ENCODE measurements at places on chromosomes 7 and 10.

DNA sequence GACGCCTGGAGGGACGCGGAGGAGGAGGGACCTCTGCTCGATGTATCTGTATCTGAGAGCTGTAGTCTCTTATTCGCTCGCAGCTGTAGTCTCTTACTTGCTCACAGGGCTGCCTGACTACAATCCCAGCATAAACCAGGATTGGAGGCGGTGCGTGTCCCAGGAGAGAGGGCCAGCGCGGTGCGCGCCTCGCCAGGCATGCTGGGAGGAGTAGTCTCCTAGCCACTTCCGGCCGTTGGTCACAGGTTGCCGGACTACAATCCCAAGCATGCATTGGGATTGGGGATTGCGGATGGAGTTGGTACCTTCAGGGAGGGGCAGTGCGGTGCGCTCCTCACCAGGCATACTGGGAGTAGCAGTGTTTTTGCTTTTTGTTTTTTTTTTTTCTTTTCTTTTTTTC, 421.7 kb upstream of the NUPR2 start:
- DNase-seq: no peak

GRCh38 chr7:6160191-6160623, 112.2 kb downstream of the CYTH3 start:
- DNase-seq: peak; percentile 62

GRCh38 chr7:18590241-18590640, 94.7 kb downstream of the HDAC9 start:
- DNase-seq: no peak

DNA sequence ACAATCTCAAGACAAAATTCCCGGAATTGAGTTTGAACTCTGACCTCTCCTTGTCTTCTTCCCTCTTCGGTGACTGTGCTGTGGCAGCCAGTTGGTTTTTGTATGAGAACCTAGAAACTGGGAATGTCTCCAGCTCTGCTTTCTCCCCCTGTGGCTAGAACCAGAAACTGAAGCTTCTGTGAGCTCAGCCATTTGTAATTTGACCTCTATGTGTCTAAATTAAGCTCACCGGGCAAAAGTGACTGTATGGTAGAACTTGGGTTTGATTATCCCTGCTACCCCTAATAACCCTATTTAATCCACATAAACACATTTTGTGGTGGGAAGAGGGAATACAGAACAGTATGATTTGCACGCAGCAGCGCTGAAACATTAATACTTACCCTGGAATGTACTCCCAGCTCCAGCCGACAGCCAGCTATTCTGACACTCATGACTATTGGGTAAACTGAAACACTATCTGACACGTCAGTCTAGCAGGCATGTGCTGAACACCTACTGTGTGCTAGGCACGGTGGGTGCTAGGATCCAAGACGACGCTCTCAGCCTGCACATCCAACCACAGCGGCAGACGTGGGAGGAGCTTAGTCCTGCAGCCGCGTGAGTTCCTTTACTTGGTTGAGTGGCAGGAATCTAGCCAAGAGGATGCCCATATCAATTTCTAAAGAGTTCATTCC, 324.8 kb downstream of the SFMBT2 start:
- DNase-seq: no peak

GRCh38 chr10:74825371-74826141, 844 bp upstream of the KAT6B start:
- DNase-seq: no peak

GRCh38 chr7:96380111-96380512, 58.2 kb upstream of the SLC25A13 start:
- no peak for DNase-seq

DNA sequence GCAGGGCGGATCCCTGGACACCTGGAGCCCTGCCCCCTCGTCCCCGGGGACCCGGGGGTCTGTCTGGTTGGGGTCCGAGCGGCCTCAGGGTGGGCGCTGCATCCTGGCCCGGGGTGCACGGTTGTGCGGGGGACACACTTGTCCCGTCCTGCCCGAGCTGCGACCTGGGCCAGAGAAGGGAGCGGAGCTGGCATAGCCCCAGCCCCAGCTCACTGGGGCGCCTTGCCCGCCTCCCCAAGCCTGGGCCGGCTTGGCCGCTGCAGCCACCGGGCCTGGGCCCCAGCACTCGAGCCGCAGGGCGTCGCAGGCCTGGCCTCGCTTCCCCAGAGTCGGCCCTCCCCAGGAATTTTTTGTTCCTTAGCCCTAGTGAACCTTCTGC, 54.5 kb downstream of the GLRX3 start:
- DNase-seq: no peak

GRCh38 chr10:71406878-71407277, 10.2 kb downstream of the CDH23 start:
- DNase-seq: no peak

DNA sequence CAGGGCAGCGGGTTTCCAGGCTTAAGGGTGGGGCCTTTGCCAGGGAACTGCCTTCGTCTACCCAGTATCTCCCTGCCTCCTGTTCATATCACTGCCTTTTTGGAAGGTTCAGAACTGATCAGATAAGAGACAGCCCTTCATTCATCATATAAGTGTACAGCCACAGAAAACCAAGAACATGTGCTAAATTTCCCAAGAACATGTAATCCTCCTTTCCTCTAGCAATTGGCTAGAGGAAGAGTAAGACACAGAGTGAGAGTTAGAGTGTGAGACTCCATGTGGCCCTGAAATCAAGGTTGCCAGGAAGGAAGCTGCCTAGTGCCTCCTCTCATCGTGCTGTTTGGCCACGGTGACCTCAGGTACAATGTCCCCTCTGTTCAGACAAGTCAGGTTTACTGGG, 770.9 kb downstream of the TNS3 start:
- peak; percentile 12 for DNase-seq

DNA sequence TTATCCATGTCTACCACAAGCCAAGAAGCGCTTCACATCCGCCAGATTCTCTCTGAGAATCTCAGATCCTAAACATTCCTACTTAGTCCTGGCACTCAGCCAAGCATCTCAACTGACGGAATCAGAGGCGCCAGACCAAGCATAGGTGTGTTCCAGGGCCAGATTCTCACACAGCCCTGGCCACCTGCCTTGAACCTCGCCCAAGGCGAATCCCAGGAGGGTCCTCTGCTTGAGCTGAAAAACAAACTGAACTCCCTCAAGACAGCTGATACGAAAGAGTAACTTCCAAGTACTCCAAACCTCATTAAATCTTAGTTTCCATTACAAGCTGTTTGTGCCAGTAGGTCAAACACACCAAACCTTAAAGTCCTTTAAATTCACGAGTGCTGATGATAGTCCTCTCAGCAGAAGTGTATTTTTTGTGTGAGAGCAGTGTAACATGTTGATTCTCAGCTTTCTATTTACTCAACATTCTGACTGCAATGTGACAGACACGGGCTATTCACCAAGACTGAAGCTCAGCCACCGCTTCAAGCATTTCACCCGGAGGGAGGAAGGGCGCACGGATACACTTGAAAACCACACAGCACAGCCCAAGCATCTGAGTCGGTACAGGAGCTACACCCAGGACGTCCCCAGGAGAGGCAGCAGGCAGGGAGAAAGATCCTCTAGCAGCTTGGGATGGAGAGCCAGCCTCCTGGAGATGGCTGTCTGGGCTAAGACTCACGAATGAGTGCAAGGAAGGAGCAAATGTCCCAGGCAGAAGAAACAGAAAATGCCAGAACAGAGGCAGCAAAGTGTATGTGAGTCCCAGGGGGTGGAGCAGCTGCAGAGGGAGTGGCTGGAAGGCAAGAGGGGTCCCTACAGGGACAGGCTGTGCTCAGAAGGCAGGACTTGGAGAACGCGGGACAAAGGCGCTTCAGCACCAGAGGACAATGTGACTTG, 6.0 kb downstream of the PARD3 start:
- DNase-seq: peak; percentile 68

DNA sequence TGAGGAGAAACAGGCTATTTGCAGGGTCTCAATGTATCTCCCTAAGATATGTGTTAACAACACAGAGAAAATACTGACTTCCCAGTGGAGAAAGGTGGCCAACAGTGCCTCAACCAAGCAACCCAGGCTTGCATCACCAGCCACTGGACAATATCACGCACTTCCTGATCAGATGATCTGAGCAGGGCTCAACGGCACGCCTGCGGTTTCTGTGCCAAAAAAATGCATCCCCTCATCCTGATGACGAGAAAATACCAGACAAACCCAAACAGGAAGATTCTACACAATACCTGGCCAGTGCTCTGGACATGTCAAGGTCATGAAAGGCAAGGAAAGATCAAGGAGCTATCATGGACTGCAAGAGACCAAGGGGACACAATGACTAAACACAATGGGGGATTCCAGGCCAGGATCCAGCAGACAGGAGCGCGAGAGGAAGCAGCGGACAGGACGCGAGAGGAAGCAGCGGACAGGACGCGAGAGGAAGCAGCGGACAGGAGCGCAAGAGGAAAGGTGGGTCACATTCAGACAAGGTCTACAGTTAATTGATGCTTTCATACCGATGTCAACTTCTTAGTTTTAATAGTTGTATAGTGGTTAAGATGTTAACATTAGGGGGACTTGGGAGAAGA, 51.1 kb downstream of the GNA12 start:
- DNase-seq: no peak

DNA sequence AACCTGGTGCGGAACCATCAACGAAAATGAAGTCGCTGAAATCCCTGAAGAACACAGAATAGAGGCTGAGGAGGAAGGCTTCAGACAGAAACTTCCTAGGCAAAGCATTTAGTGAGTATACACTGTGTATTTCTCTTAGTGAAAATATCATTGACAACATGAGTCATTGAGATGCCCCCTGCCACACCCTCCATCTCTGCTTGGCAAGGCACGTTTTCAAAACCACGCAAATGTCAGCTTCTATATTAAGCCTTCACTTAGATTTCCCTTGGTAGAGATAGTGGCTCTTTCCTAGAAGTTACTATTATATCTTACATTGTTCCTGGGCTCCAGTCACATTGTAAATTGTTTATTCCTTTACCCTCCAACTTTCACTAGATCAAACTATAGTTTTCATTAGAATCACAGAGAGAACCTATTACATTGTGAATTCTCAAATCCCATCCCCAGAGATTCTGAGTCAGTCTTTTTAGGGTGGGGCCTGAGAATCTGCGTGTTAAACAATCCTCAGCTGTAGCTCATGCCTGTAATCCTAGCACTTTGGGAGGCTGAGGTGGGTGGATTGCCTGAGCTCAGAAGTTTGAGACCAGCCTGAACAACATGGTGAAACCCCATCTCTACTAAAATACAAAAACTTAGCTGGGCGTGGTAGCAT, 4.6 kb upstream of the SKAP2 start:
- DNase-seq: no peak

- DNase-seq: peak; percentile 55
Measured at GRCh38 chr7:158695726-158696452, 8.7 kb downstream of the NCAPG2 start.

DNA sequence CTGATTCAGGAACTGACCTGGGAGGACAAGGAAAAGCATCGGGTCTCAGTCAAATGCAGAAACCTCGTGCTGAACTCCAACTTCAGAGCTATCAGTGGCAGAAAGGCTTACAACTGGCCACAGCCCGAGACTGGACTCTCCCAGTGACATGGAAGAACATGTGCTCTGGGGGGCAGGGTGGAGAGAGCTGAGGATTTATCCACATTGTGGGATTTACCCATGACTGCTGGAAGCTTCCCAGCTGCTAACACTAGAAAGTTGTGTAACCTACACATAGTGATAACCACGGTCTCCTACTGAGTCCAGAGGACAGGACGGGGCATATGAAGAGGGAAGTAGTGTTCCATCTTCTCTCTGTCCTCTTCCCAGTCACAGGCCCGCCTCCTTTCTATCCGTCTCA, 103.4 kb downstream of the ITIH5 start:
- DNase-seq: no peak

DNA sequence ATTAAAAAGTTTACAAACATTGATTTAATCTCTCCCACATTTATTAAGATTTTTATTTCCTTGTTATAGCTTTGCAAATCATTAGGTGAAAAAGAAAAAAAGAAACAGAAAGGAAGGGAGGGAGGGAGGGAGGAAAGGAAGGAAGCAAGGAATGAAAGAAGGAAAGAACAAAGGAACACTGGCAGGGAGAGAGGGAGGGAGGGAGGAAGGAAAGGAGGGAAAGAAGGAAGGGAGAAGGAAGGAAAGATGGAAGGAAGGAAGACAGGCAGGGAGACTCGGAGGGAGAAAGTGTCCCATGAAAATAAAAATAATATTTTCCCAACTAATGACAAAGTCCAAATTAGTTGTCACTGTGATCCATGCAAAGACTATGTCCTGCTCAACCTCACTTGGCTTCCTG, 6.3 kb upstream of the ITGA8 start:
- DNase-seq: no peak
